SHP77 (cell line): ENCODE measurements at places on chromosomes 1 and 21.

- DNase-seq: no peak
Observed at GRCh38 chr1:68808351-68808750, 311.5 kb upstream of the DEPDC1 start.

- DNase-seq: no peak
Observed at GRCh38 chr1:240310226-240310925, 218.7 kb downstream of the FMN2 start.

GRCh38 chr21:32181457-32181856 is 97.4 kb downstream of the MIS18A start:
- DNase-seq: no peak

DNA sequence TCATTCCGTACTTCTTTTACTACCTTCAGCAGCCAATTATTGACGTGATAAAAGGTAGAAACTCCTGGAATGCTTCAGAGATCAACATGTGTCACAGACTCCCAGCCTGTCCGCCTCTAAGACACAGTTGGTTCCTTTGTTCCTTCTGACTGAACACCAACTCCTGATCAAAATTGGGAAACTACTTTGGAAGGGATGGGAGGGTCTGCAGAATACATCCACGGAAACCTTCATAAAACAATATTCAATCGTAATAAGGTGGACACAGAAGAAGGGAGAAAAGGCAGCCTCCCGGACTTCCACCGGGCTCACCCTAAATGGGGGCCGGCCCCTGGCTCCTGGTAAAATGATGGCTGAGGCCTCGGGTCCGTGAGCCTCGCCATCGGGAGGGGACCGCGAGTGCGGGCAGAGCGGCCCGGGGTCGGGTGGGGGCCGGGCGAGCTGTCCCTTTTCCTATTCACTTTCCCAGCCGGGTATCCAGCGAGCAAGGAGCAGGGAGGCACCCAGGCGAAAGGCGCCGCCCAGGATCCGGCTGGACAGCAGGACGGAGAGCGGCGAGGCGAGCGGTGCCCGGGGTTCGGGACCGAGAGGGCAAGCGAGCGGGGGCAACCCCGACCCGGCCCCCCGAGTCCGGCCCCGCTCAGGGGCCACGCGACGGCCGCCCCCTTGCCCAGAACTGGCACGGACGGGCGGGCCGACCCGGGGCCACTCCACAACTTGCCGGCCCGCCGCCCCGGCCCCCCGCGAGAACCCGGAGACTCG is 805 bp downstream of the NRIP1 start:
- DNase-seq: no peak

GRCh38 chr21:44511938-44512275 is 28.1 kb downstream of the KRTAP10-1 start:
- DNase-seq: no peak

- DNase-seq: no peak
Observed at GRCh38 chr1:23650344-23650990, 41.1 kb upstream of the RPL11 start.
